Activated CD8-positive, alpha-beta memory T cell treated with anti-CD3 and anti-CD28 coated beads for 1 hour (primary cell): ENCODE measurements at places on chromosomes 13 and 19.

GRCh38 chr13:77409412-77409811 lies 82.5 kb upstream of the MYCBP2 start:
- no peak for DNase-seq

DNA sequence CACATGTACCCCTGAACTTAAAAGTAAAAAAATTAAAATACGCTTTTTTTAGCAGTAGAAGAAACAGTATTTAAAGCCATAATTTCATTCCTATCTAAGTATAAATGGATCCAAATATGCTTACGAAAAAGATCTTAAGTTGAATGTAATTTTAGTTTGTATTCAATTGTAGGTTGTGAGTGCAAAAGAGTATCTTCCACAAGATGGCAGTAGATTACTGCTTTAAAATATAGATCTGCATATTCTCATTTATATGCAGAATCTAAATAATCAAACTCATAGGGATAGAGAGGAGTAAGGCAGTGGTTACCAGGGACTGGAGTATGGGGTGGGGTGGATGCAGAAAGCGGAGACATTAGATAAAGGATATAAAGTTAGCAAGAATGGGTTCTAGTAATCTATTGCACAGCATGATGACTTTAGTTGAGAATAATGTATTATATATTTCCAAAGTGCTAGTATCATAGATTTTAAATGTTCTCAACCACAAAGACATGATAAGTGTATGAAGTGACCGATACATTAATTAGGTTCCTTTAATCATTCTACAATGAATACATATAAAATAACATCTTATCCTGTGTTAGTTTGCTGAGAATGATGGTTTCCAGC lies 14.2 kb downstream of the OR7A17 start:
- DNase-seq = no peak

- DNase-seq = no peak
Measured at GRCh38 chr13:67662997-67663396, 432.9 kb upstream of the PCDH9 start.

DNA sequence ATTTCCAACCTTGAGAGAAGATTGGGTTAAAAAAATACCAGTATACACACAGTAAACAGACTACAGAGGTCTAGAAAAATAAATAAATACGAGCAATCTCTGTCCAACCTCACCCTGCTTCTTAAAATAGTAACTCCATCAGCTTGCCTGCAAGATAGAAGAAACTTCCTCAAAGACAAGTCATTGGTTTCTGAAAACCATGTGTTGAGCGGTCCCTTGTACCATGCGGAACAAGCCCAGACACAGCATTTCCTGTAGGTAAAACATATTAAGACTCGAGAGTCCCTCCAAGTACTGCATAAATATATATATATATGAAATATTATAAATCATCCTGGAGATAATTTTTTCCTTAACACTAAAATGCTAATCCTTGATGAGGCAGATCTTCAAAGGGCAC lies 157.4 kb downstream of the MZT1 start:
- no peak for DNase-seq

- DNase-seq = no peak
Measured at GRCh38 chr13:48804821-48805601, 151.3 kb downstream of the CYSLTR2 start.

- DNase-seq = no peak
Measured at GRCh38 chr13:97385854-97386253, 48.1 kb upstream of the RAP2A start.

DNA sequence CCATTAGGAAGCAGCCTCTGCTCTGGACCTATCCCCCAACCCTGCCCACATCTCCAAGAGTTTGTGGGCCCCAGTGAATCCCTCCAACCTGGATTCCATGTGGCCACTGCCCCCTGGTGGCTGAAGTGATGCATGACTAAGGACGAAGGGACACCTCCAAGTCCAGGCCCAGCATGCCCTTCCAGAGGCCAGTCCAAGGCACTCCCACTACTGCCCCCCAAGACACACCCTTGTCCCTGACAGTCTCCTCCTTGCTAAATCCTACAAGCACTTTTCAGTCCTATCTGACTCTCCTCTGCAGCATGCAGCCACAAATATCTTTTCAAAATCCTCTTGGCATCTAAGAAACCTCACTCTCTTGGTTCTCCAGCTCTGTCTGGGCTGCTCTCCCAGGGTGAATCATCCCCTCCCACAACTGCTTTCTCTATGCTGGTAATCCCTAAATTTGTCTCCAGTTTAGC lies 33.0 kb downstream of the DEDD2 start:
- no peak for DNase-seq
